Type B pancreatic cell (in vitro differentiated cells): ENCODE measurements at places on chromosomes 1 and 21. TPM values are rescaled to one million over a fixed set of nuclear protein-coding genes. Genes with fewer than 3 reads are reported as not detected.

The PIGR gene
- 16.9 and 30.1 TPM in 2 replicates for total RNA-seq

The OR10Z1 gene
- not detected in 2 replicates for total RNA-seq

The SMCP gene
- not detected in 2 replicates for total RNA-seq

DNA sequence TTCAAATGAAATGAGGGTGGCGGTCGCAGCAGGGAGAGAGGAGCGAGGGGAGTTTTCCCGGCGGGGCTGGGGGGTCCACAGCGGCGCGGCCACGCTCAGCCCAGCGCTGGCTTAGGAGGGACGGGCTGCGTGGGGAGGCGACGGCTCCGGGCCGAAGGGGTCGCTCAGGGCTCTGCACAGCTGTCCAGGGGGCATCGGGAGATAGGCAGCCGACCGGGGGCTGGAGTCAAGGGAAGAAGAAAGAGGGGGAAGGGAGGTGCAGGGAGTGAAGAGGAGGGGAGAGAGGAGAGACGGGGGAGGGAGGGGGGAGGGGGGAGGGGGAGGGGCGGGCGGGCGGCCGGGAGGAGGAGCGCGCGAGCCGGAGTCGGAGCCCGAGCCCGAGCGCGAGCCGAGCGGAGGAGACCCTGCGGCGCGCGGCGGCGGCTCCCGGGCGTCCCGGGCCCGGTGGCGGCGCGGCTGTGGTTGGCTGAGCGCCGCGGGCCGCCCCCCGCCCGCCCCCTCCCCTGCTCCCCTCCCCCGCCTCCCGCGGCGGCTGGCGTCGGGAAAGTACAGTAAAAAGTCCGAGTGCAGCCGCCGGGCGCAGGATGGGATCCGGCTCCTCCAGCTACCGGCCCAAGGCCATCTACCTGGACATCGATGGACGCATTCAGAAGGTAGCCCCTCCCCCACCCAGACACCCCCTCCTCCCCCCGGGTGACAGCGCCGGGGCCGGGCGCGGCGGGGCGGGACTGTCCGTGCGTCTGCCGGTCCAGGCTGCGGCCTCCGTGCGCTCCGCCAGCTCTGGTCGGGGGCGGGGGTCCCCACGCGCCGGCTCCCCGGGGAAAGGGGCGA is at the start of gene PDE9A:
Gene PDE9A, plus strand, starts transcription at position 391 of the 831 bp plus-strand sequence. Its CDS starts 194 bp downstream, at position 585.
- peaks cover 23% of the 10 kb centered on the region for H3K4me1 ChIP-seq
- H3K27ac ChIP-seq: peak within 1 kb of the TSS; percentile 93
- H3K27me3 ChIP-seq: peaks cover 20% of the 10 kb centered on the region
- no peaks in the 10 kb centered on the region for H3K36me3 ChIP-seq
- peak within 1 kb of the TSS; percentile 94 for H3K4me3 ChIP-seq

DNA sequence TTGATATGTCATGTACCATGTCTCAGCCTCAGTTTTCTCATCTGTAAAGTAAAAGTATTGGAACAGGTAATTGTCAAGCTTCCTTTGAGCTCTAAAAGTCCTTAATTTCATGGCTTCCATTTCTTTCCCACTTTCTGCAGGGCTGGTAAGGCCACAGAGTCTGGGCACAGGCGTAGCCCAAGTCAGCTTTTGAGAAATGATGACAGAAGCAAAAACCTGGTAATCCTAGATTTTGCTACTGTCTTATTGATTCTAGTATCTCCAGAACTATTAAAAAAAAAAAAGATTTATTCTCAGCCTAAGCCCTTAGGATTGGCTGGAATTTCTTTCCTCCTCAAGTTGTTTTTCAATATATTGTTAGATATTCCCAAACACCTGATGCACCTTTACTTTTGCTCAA is 31.3 kb downstream of the PLXNA2 start:
- H3K27ac ChIP-seq: peak overlapping the region; percentile 64
- peaks cover 65% of the 10 kb centered on the region for H3K36me3 ChIP-seq
- no peak overlapping the region for H3K4me3 ChIP-seq
- no peak for DNase-seq

- DNase-seq: no peak
- no peaks in the 10 kb centered on the region for H3K27me3 ChIP-seq
Observed at GRCh38 chr1:176101951-176102642, 105.0 kb downstream of the COP1 start.

- H3K4me1 ChIP-seq: no peaks in the 10 kb centered on the region
- no peak for DNase-seq
- H3K27me3 ChIP-seq: peaks cover 13% of the 10 kb centered on the region
- H3K4me3 ChIP-seq: no peak overlapping the region
- no peak overlapping the region for H3K27ac ChIP-seq
Observed at GRCh38 chr21:35607406-35607805, 452.9 kb downstream of the SETD4 start.

DNA sequence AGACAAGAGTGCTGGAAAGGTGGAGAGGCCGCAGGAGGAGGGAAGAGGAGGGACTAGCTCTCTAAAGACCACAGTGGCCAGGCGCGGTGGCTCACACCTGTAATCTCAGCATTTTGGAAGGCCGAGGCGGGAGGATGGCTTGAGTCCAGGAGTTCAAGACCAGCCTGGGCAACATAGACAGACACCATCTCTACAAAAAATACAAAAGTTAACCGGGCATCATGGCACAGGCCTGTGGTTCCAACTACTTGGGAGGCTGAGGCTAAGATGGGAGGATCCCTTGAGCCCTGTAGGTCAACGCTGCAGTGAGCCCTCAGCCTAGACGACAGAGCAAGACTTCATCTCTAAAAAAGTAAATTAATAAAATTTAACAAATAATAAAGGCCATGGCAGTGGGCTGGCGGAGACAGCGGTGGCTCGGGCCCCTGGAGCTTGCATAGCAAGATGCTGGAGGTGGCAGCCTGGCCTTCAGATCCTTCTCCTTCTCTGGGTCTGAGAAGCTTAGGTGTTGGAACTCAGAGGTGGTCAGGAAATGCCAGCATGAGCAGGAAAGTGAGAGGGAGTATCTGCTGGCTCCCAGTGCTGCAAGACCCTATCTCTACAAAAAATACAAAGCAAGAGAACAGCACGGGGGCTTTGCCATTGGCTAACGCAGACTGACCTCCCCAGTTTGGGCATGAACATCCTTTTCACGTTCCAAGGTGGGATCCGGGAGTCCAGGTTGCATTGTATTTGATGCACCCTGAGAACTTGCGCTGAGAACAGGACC is 10.7 kb downstream of the WNT3A start:
- DNase-seq: no peak
- H3K27me3 ChIP-seq: peaks cover 32% of the 10 kb centered on the region
- no peaks in the 10 kb centered on the region for H3K4me1 ChIP-seq

GRCh38 chr1:245614476-245614875 is 459.7 kb downstream of the KIF26B start:
- no peak overlapping the region for H3K4me3 ChIP-seq
- H3K27ac ChIP-seq: no peak overlapping the region

DNA sequence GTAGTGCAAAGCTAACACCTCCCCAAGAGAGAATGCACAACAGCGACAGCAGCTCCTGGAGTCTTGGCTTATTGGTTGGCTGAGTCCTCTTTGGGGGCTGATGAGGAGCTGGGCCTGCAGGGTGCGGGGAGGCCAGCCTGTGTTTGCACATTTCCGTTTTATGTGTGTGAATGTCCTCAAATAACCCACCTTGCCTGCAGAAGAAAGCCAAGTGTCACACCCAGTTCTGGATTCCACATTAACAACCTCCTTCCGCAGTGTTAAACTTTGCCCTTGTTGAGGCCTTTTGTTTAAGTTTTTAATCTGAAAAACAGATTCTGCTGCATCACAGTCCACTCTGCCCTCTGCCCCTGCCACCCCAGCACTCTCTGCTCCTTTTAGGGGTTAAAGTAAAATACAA is 274.5 kb downstream of the TM2D1 start:
- H3K4me3 ChIP-seq: peak overlapping the region; percentile 22
- peaks cover 3% of the 10 kb centered on the region for H3K27me3 ChIP-seq
- no peak for DNase-seq
- H3K27ac ChIP-seq: peak overlapping the region; percentile 91

GRCh38 chr21:46095083-46095719 is 2.7 kb upstream of the COL6A2 start:
- H3K27me3 ChIP-seq: peaks cover 17% of the 10 kb centered on the region
- no peaks in the 10 kb centered on the region for H3K36me3 ChIP-seq
- no peak for DNase-seq
- no peak overlapping the region for H3K4me3 ChIP-seq

DNA sequence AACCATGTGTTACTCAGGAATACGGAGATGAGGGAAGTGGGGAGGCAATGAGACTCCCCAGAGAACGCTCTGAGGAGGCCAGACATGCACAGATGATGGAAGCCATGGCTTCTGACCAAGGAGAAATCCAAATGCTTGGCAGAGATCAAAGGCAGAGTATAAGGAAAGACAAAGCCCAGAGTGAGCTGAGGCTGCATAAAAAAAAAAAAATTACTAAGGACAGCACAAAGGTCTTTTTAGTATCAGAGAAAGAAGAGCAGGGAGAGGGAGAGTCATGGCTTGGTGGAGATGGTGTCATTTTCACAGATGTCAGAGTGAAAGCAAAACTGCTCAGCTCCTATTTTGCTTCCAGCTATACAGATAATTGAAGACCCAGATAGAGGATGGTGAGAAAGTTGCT is 8.1 kb upstream of the NCF2 start:
- no peak overlapping the region for H3K4me3 ChIP-seq
- peaks cover 18% of the 10 kb centered on the region for H3K4me1 ChIP-seq
- H3K27me3 ChIP-seq: peaks cover 4% of the 10 kb centered on the region
- DNase-seq: no peak
- peak overlapping the region; percentile 32 for H3K27ac ChIP-seq

DNA sequence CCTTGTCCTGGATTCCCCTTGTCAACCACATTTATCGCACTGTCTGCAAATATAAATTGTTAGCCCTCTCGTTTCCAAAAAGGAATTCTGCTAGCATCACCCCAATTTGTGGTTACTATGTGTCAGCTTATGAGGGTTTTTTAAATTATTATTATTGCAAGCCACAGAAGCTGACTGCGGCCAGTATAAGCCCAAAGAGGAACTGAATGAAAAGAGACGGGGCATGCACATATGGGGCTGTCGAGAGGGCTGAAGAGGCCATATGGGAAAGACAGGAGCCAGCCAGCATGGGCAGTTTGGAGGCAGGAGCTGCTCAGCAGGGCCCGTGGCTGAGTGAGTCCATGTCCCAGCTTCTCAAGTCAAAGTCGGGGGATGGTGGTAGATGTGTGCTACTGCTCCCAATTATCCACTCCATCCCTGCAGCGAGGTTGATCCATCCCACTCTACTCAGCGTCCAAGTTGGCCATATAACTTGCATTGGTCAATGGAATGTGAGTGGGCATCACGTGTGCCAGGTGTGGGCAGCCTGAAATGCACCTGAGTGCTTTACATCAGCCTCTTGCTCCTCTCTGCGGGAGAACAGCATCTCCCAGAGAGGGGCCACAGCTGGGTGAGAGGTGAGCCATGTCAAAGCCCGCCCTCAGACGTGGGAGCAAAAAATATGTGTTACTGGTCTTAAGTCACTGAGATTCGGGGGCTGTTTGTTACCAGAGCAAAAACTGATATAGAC is 37.6 kb upstream of the LDLRAP1 start:
- peak overlapping the region; percentile 74 for H3K27ac ChIP-seq
- H3K4me3 ChIP-seq: peak overlapping the region; percentile 80
- H3K36me3 ChIP-seq: peaks cover under 1% of the 10 kb centered on the region
- H3K27me3 ChIP-seq: no peaks in the 10 kb centered on the region
- H3K4me1 ChIP-seq: peaks cover 27% of the 10 kb centered on the region

DNA sequence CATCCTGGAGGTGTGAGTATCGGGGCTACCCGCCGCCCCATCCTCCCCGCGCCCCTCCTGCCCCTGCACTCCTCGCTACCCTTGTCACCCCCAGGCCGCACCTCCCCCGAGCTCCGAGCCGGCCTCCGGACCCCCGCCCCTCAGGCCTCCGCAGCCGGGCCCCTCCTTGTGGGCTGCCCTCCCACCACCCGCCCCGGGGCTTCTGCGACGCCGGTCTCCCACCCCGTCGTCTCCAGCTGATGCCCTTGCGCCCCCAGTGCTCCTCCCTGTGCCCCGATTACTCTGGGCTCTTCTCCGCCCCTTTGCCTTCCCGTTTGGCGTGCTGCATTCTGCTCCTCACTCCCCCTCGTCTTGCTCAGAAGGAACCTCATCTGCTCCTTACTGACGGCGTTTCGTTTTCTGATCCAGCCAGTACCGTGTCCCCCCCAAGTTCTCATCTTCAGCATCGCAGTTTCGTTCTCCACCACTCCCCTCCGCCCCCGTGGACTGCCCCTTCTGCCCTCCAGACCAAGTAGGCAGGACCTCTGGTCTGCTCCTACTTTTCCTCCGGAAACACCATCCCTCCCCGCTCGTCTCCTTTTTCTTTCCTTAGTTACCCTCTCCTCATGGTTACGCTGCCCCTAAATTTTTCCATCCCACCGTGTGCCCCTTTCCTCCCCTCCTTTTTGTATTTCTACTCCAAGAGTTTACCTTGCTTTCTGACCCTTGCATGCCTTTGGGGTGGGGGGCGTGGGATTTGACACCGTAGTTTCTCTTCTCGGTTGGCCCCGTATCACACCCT is 841 bp downstream of the SNX27 start:
- no peaks in the 10 kb centered on the region for H3K27me3 ChIP-seq
- H3K36me3 ChIP-seq: peaks cover 4% of the 10 kb centered on the region
- peak overlapping the region; percentile 90 for H3K27ac ChIP-seq
- peak overlapping the region; percentile 97 for H3K4me3 ChIP-seq
- H3K4me1 ChIP-seq: peaks cover 32% of the 10 kb centered on the region

- no peaks in the 10 kb centered on the region for H3K27me3 ChIP-seq
- DNase-seq: no peak
- H3K36me3 ChIP-seq: no peaks in the 10 kb centered on the region
- H3K4me3 ChIP-seq: peak overlapping the region; percentile 6
- H3K4me1 ChIP-seq: peaks cover 42% of the 10 kb centered on the region
Observed at GRCh38 chr1:14910984-14911721, 242.4 kb upstream of the TMEM51 start.
